ENCODE measurements at places on chromosomes 1 and 21. TPM values are rescaled to one million over a fixed set of nuclear protein-coding genes. Genes with fewer than 3 reads are reported as not detected.

The ADAMTS5 gene
- total RNA-seq = 10.6 TPM

The MCOLN2 gene
- 3.1 TPM for total RNA-seq

The KCNT2 gene
- 6.3 TPM for total RNA-seq

The OR2AK2 gene
- total RNA-seq = not detected

The CRABP2 gene
- total RNA-seq = 15.2 TPM

The LORICRIN gene
- total RNA-seq = not detected

The RBM11 gene
- total RNA-seq = 3.3 TPM

The RNU1-4 gene
- 8,605 TPM for total RNA-seq

The NES gene
- 50.7 TPM for total RNA-seq

The RNU1-3 gene
- total RNA-seq = 8,605 TPM

The S100A1 gene
- total RNA-seq = 83.1 TPM

The PKP1 gene
- 0.63 TPM for total RNA-seq

The CELA3A gene
- not detected for total RNA-seq

The TOR1AIP2 gene
- 80.5 TPM for total RNA-seq

The TBX19 gene
- 2.0 TPM for total RNA-seq

The AMY2A gene
- total RNA-seq = not detected

The BRDT gene
- not detected for total RNA-seq

The FCRLB gene
- total RNA-seq = 2.3 TPM

The BCAR3 gene
- 25.4 TPM for total RNA-seq

The WNT9A gene
- 3.1 TPM for total RNA-seq

The CCDC27 gene
- not detected for total RNA-seq

The HCRTR1 gene
- total RNA-seq = 0.35 TPM

The MTARC1 gene
- 11.0 TPM for total RNA-seq

The LCA5L gene
- total RNA-seq = 4.3 TPM

The KCNE2 gene
- not detected for total RNA-seq

The C1orf185 gene
- total RNA-seq = not detected

The CHI3L1 gene
- total RNA-seq = 49.5 TPM

The GBP1 gene
- 17.9 TPM for total RNA-seq

The BATF3 gene
- total RNA-seq = 6.5 TPM

The MGST3 gene
- 296 TPM for total RNA-seq

The LCE2C gene
- not detected for total RNA-seq

The ELF3 gene
- total RNA-seq = 400 TPM

The TIE1 gene
- total RNA-seq = 46.3 TPM

The ADCY10 gene
- 0.22 TPM for total RNA-seq

The HAO2 gene
- total RNA-seq = 1.9 TPM

The ZNF697 gene
- 8.3 TPM for total RNA-seq

The ZFP69B gene
- 2.1 TPM for total RNA-seq

The C1orf141 gene
- not detected for total RNA-seq

The NEK2 gene
- 0.35 TPM for total RNA-seq

The ATP1A4 gene
- total RNA-seq = 0.19 TPM

The C1orf116 gene
- total RNA-seq = 19.6 TPM

The TMEM269 gene
- total RNA-seq = 0.22 TPM
